ENCODE measurements at places on chromosomes 7 and 10.

- peak; percentile 32 for DNase-seq
These were observed 50.0 kb upstream of the KMT2E start for GRCh38 chr7:104963991-104964385.

DNA sequence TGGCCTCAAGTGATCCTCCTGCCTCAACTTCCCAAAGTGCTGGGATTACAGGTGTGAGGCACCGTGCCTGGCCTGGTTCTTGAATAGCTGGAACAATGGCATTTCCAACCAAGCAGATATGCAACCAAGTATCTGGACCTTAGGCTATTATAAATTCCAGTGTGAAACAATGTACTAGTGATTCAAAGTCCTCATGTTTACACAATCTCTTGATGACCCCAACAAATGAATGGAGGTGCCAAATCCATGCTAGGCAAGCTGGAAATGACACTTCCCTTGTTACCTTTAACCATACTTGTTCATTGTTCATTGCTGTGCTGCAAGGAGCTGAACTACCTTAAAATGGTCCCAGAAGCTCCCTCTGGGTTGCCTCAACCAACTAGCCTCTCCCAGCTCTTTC, 282.2 kb upstream of the KLF14 start:
- DNase-seq = no peak

GRCh38 chr10:120789303-120790203, 61.6 kb upstream of the WDR11 start:
- peak; percentile 16 for DNase-seq

DNA sequence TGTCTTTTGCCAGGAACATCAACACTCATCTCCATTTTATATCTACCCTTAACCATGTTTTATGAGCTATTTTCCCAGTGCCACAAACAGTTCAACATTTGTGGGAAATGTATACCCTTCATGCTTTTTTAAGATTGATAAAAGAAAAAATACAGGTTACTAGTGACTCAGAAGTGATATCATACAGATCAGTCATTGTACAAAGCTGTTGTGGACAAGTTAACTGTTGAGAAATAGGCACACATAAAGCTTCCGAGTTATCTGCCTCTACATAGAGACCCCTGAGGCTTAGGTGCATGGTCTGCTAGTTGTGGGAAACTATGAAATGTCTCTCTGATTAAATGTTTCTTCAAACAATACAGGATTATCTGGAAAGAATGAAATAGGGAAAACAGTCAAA, 96.3 kb downstream of the LSM5 start:
- no peak for DNase-seq

GRCh38 chr7:141456298-141456697, 94.9 kb upstream of the AGK start:
- no peak for DNase-seq

GRCh38 chr10:80589726-80590373, 52.1 kb downstream of the SH2D4B start:
- DNase-seq = no peak

GRCh38 chr7:26860361-26860760, 4.0 kb downstream of the SKAP2 start:
- DNase-seq = no peak

GRCh38 chr10:72539137-72539536, 86.7 kb downstream of the MICU1 start:
- DNase-seq = no peak

All from hematopoietic multipotent progenitor cell treated with erythropoietin and hydrocortisone succinate and interleukin-3 and kit ligand, for 4 days (in vitro differentiated cells).